ENCODE measurements at places on chromosomes 11 and 22. TPM values are rescaled to one million over a fixed set of nuclear protein-coding genes. Genes with fewer than 3 reads are reported as not detected.
A peak's percentile ranks its signal among the peaks of the same experiment; 100 is the strongest.

DNA sequence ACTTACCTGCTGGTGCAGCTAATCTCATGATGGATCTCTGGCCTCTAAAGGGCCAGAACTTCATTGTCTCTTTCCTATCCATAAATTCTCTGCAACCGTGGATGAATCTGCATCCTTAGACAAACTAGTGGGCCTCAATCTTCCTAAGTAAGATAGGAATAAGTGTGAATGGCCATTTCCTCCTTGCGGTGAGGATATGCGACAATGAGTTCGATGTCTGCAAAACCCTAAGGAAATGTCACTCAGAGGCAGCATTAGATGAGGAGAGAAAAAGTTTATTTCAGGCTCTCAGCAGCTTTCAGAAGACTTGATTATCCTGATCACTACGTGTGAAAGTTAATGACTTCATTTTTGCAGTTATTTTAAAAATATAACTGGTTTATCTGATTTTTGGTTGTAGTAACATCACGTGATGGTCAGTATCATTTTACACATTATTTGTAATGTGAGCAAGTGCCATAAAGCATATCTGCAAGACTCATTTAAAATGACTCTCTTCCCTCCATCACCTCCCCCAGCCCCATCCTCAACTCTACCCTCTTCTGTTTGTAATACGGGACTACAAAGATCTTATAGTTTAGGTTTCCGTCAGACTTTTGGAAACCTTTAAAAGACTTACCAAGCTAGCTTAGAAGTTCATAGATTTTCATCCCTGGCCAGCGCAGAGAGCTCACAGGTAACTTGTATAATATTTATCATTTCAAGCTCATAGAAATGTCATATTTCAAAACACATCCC lies 10.2 kb downstream of the GRAP2 start:
- H3K27ac ChIP-seq: no peak overlapping the region
- DNase-seq: no peak
- no peaks in the 10 kb centered on the region for H3K27me3 ChIP-seq

DNA sequence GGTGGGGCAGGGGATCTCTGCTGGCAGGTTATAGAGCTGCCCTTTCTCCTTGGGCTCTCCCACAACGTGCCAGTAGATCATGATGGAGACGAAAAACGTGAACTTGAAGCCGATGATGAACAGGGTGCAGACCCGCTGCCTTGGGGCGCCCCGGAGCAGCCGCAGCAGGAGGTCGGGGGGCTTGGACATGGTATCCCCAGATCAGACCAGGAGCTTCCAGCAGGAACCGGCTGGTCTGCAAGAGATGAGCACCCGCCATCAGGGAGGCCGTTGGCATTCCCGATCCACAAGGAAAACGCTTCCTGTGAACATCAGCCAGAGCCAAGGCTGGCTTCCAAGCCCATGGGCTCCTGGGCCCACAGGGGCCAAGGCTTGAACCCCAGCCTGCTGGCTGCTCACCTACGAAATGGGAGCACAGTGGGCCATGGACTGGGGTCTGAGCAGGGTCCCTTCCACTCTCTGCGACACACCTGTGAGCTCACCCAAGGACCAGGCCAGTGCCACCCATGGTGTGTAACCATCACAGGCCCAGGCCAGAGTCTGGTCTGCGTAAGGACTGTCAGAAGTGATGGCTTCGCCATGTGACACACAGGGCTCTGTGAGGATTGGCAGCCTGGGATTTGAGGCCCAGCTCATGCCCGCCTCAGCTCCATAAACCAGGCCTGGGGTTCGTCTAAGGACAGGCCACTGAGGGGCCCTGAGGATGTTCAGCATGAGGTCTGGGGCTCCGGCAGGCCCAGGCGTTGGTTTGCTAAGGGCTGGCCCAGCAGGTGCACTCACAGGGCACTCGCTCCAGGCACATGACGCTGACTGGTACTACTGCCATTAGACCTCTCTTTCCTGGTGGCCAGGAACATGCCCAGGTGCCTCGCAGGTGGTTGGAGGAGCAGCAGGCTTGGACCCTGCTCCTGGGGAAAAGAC lies 26.6 kb downstream of the A4GALT start:
- H3K27ac ChIP-seq: no peak overlapping the region
- peaks cover 1% of the 10 kb centered on the region for H3K4me1 ChIP-seq
- H3K36me3 ChIP-seq: no peaks in the 10 kb centered on the region
- no peak overlapping the region for H3K4me3 ChIP-seq

DNA sequence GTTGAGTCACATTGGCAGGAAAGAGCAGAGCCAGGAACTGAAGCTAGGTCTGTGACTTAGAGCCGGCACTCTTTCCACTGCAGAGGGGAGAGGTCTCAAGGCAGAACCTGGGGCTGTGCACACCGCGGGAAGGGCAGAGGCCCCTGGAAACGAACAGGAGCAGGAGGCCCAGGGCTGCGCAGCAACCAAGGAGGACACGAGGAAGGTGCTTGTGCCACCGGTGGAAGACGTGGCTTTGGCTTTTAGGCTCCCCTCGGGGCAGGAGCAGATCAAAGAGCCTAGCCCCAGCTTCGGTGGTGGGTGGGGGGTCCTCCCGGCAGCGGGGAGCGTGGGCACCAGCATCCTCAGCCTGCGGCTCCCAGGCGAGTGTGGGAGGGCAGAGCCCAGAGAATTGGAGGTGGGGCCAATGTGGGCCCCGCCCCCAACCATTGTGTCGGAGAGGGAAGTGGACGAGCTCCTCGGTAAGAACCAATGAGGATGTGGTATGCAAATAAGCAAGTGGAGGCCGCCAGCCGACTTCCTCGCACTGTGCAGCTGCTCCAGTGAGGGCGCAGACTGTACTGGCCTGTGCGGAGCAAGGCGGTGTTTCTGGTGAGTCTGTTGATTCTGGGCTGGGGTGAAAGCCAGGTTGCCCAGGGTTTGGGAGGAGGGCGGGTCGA lies at the start of gene CCDC116:
TSS of gene CCDC116 (plus strand) at position 524 of the 659 bp plus-strand sequence. CDS start 422 bp downstream, outside the sequence.
- H3K36me3 ChIP-seq: no peaks in the 10 kb centered on the region
- H3K27ac ChIP-seq: no peak within 1 kb of the TSS
- DNase-seq: no peak
- H3K27me3 ChIP-seq: no peaks in the 10 kb centered on the region
- no peak within 1 kb of the TSS for H3K4me3 ChIP-seq
- H3K4me1 ChIP-seq: peaks cover 8% of the 10 kb centered on the region

- H3K27ac ChIP-seq: no peak overlapping the region
- no peaks in the 10 kb centered on the region for H3K4me1 ChIP-seq
- H3K36me3 ChIP-seq: no peaks in the 10 kb centered on the region
- no peak overlapping the region for H3K4me3 ChIP-seq
Measured at GRCh38 chr11:45485070-45485707, 180.2 kb downstream of the CHST1 start.

DNA sequence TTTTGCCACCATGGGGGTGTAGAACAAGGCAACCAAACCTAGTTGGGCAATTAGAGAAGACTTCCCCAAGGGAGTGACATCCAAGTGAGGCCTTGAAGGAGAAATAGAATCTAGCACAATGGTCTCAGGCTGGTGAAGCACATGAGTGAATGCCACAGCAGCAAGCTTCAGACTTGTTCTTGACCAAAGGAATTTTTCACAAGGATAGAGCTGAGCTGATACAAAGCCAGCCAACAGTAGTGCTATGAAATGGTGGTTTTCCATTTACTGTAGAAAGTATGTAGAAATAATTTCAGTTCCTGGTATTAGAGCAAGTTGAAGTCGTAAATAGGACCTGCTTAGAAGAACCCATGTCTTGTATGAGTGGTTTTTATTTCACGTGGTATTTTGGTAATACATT lies 148.3 kb upstream of the RASSF10 start:
- no peak for DNase-seq
- no peaks in the 10 kb centered on the region for H3K36me3 ChIP-seq
- H3K27me3 ChIP-seq: no peaks in the 10 kb centered on the region
- no peaks in the 10 kb centered on the region for H3K4me1 ChIP-seq
- no peak overlapping the region for H3K4me3 ChIP-seq

DNA sequence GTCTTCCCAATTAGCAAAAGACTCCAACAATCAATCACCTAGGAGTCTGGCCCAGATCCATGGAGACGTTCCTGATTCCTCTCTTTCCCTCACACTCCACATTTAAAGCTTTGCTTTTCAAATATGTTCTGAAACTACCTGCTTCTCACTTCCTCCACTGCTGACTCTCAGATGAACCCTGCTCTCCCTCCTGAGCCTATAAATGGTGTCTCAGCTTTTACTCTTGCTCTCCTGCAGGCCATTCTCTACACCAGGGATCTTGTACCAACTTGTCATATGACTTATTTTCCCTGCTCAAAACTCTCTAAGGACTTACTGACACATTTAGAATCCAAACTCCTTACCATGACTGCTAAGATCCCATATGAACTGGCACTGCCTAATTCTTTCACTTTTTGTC lies 138.4 kb upstream of the DDI1 start:
- H3K27ac ChIP-seq: no peak overlapping the region
- H3K36me3 ChIP-seq: no peaks in the 10 kb centered on the region
- H3K27me3 ChIP-seq: no peaks in the 10 kb centered on the region
- DNase-seq: no peak

DNA sequence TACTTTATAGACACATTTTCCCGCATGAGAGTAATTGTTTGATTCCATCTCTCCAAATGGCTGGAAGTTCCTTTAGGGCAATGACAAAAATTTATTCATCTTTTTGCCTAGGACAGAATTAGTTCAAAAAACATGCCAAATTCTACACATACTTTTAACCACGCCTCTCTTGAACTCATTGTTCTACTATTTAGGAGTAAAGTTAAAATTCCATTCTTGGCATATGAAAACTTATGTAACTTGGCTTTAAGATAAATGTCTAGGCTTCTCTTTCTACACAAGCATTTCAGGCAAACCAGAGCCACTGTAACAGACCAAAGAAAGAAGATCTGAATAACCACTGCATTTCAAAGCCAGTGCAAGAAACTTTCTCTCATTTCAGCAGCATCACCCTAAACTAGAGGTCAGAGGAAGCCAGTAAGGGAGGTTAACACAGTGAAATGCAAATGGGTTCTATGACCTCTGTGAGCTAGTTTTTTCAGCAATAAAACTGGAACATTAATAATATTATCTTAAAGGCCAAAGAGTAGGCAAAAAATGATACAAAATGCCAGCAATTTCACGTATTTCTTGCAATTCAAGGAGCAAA lies 73.0 kb downstream of the RSF1 start:
- no peaks in the 10 kb centered on the region for H3K27me3 ChIP-seq
- no peak for DNase-seq
- no peaks in the 10 kb centered on the region for H3K4me1 ChIP-seq
- no peak overlapping the region for H3K27ac ChIP-seq

DNA sequence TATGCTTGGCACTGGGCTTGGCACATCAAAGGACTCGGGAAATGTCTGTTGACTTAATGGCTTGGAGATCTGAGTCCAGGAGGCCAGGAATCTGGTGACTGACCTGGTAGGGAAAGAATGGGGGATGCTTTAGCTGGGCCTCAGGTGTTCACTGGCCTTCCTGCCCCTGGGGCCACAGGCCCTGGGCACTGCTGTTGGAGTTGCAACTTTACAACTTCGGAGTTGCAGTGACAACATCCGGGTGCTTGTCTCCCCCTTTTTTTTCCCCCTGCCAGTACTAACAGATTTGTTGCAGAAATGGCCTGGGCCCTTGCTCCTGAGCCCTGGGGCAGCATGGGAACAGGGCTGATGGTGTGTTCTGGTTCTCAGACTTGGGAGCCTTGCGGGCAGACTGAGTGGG lies 23.8 kb downstream of the OSBP2 start:
- H3K4me3 ChIP-seq: no peak overlapping the region
- no peaks in the 10 kb centered on the region for H3K4me1 ChIP-seq
- no peak for DNase-seq
- no peaks in the 10 kb centered on the region for H3K36me3 ChIP-seq

DNA sequence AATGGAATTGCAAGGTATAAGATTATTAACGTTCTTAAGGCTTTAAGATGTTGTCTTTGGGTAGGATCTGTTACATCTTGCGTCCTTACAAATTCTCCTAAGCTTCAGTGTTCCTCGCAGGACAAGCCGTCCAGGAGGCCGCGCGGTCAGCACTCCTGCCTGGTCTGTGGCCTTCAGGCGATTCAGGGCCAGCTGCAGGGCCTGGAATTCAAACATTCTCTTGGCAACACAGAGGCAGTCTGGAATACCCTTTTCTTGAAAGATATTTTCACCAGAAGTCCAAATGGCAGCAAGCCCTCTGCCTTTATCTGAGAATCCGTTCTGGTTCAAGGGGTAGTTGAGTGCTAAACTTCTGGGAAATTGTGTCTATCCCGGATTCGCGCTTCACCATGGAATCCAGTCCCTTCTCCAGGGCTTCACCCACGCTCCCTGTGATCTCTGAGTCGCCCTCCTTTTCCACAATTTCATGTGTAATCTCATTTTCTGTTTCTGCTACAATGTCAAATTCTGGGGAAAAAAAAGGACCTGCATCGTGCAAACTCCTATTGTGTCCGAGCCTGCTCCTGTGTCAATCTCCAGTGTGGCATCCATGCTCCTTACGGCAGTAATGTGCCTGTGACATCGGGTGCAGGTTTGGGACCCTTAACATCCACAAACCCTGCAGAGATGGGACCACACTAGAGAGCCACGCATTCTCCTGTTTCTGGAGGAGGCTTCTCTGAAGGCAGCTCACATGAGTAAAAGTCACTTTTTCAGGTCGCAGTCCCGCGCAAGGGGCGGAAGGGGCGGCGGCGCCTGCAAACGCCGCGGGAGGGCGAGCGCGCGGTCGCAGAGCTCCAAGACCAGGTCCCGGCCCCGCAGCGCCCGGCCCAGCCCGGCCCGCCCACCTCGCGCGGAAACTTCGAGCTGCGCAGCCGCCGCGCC lies 25.4 kb upstream of the SORL1 start:
- no peak for DNase-seq
- H3K27ac ChIP-seq: no peak overlapping the region
- peak overlapping the region; percentile 9 for H3K4me3 ChIP-seq
- H3K36me3 ChIP-seq: no peaks in the 10 kb centered on the region
- no peaks in the 10 kb centered on the region for H3K4me1 ChIP-seq

DNA sequence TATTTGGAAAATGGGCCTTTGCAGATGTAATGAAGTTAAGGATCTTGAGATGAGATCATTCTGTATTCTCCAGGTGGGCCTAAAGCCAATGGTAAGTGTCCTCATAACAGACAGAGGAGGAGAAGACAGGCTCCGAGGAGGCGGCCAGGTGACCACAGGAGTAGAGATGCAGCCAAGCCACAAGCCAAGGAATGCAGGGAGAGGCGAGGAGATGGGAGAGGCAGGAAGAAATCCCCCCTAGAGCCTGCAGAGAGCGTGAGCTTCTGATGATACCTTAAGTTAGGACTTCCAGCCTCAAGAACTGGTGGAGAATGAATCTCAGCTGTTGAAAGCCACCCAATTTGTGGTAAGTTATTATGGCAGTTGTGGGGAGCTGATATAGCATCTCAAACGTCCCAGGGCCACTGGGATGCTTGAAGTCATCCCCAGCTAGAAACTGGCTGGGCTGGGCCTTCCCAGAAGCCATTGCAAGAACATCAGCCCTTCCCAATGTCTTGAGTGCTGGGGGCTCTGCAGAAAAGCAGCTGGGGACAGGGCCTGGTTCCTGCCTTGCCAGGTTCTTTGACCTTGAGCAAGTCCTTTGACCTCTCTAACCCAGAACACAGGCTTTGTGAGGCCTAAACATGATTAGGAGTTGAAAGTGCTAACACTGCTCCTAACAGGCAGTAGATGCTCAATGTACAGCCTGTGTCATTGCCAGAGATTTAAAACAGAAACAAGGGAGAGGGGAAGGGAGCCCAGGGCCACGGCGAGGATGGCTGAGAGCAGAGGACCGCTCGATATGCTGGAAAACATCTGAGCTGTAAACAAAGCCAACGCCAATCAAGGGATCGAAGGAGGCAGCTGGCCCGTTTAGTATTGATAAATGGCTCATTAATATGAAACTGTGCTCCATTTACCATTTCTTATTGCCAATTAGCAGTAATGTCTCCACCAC lies 632.3 kb downstream of the TBC1D22A start:
- DNase-seq: no peak
- no peak overlapping the region for H3K4me3 ChIP-seq
- H3K27ac ChIP-seq: no peak overlapping the region
- peaks cover 3% of the 10 kb centered on the region for H3K27me3 ChIP-seq

Gene HTR3A
- total RNA-seq: not detected

Gene CSNK2A3
- total RNA-seq: 3.0 TPM

Gene CSTF3
- total RNA-seq: 12.5 TPM

Data from prostate gland (tissue), 2 donors.